Putamen (tissue), 1 donor: ENCODE measurements at places on chromosomes 2 and 18.

- DNase-seq = no peak
Measured at GRCh38 chr2:174778085-174778981, 14.1 kb upstream of the CHRNA1 start.

GRCh38 chr18:79611040-79611681 is 68.4 kb upstream of the CTDP1 start:
- no peak for DNase-seq

DNA sequence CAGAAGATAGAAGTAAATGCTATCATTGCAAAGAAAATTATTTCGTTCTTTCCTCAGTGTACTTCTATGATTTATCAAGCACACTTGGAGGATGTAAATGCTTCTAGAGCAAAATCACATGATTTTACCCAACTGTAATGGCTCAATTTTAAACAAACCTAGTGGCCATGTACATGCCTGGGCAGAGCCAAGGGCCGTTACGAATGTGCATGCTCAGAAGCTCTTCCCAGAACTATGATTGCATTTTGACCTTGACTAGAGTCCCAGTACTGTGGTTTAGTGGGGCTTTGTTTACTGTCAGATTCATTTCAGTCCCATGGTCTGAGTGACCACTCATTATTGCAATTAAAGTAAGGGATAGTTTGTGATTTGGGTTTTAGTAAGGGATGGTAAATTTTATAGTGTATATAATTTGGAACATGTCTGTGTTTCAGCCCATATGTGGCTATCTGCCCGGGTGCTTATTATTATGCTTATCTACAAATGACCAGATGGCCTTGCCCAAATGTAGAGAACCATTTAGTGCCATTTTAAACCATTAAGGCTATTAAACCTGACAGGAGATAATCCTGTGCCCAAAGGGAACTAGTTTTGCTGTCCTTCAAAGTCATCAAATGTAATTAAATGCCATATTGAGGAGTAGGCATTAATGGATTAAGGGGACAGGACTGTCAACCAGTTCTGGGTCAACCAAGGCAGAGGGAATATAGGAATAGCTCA is 239.1 kb downstream of the ICOS start:
- DNase-seq = no peak

GRCh38 chr18:3931542-3932112 is 481.7 kb downstream of the TGIF1 start:
- no peak for DNase-seq

DNA sequence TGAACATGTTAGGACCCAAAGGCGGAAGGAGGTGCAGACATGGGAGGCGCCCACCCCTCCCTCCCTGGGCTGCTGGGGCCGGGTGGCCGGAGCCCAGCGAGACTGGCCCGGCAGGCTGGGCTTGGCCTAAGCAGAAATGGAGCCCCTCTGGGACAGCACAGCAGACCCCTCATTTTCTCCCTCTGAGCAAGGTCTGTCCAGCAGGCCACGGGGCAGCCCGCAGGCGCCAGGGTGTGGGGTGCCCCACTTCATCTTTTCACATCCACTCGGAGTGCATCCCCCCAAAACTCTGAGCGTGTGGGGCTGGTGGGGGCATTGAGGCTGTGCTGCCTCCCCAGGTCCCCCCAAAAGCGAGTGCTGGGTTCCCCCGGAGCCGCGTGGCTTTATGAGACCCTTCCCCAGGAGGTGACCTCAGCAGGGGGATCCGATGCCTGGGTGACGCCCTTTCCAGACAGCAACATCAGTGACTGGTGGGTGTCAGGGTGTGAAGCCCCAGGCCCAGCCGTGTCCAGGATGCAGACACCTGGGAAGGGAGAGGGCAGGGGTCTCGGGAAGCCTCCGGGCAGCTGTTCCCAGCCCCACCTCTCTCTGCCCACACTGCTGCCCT is 36.7 kb upstream of the GPC1 start:
- no peak for DNase-seq

DNA sequence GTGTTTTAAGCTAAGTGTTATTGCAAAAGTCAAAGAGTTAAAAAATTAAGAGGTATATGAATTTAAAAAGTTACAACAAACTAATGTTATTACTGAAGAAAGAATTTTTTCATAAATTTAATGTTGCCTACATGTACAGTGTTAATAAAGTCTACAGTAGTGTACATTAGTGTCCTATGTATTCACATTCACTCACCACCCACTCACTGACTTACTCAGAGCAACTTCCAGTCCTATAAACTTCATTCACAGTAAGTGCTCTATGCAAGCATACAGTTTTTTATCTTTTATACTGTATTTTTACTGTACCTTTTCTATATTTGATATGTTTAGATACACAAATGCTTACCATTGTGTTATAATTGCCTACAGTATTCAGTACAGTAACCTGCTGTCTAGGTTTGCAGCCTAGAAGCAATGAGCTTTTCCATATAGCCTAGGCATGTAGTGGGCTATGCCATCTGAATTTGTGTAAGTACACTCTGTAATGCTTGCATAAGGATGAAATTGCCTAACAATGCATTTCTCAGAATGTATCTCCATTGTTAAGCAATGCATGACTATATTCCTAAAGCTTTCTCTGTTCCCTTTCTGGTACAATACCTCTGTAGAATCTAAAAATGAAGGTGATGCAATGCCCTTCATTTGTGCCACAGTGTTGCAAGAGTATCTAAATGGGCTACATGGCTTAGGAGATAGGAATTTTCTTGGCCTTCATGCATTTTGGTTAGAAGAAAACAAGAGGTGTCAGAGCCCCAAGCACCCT is 370.8 kb upstream of the NT5C1B start:
- DNase-seq = no peak

GRCh38 chr2:114001937-114002336 is 112.0 kb downstream of the ACTR3 start:
- peak; percentile 27 for DNase-seq

- DNase-seq = no peak
Measured at GRCh38 chr18:13434854-13435253, 216.3 kb downstream of the LDLRAD4 start.

- no peak for DNase-seq
Measured at GRCh38 chr2:80473796-80474195, 169.2 kb upstream of the LRRTM1 start.

DNA sequence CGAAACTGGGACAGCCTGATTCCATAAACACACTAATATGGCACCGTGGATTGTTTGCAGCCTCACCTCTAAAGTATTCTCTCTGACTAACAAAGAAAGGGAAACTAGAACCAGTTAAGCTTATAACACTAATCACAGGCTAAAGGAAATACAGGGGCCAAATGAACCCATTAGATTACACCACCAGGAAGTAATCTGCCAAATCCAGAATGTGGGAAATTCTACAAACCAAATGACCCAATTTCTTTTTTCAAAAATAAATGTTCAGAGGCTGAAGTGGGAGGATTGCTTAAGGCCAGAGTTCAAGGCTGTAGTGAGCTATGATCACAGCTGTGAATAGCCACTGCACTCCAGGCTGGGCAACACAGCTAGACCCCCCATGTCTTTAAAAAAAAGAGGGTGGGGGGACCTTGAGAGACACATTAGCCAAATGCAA is 1.5 kb upstream of the MPPE1 start:
- DNase-seq = no peak

GRCh38 chr2:102735416-102736109 is 26.3 kb upstream of the TMEM182 start:
- DNase-seq = peak; percentile 42

DNA sequence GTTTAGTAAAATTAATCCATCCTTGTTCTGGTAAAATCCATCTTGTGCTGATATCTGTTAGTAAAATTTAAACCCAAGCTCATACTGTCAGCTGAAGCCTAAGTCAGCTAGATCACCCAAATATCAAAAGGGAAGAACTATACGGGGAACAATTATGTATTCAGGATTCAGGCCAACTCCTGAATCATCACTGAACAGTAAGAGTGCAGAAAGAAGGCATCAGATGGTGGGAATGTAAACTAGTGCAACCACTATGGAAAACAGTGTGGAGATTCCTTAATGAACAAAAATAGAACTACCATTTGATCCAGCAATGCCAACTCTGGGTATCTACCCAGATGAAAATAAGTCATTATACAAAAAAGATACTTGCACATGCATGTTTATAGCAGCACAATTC is 81.8 kb downstream of the RAPGEF4 start:
- DNase-seq = no peak

DNA sequence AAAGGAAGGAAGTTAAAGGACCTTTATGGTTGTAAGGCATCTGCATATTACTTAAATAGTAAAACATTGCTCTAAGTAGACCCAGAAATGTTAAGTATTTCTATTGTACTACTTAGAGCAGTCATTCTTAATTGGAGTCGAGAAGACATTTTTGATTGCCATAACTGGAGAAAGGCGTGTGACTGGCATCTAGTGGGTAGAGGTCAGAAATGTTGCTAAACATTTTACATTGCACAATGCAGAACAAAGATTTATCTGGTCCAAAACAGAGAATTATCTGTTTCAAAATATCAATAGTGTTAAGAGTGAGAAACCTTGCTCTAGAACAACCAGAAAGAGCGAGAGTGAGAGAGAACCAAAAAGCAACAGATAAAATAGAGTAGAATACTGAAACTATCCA is 23.3 kb upstream of the ROCK1 start:
- DNase-seq = peak; percentile 6

DNA sequence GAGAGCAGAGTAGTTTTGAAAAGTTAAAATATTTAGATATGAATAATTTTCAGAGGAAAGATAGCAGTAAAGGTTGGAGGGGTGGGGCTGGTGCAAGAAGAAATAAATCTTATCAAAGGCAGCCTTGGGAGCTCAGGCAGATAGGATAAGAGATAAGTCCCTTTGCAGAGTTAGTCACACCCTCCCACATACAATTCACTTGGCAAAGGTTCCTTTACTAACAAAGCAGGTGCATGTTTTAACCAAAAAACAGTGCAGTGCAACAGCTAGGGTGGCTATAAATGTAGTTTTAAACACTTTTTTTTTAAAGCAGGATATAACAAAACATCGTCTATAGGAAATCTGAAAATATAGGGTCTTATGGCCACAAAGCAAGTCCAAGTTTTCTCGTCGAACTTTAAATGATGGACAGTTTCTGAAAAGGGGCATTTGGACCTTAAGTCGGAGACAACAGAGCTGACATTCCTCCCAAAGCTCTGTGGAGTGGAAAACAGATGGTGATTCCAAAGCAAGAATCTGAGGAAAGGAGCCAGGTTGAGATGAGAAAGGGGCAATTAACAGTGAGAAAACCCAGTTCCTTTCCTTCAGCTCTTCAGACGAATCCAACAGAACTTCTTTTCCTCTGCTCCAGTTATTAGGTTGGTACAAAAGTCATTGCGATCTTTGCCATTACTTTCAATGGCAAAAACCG is 53.0 kb downstream of the EPHA4 start:
- no peak for DNase-seq

DNA sequence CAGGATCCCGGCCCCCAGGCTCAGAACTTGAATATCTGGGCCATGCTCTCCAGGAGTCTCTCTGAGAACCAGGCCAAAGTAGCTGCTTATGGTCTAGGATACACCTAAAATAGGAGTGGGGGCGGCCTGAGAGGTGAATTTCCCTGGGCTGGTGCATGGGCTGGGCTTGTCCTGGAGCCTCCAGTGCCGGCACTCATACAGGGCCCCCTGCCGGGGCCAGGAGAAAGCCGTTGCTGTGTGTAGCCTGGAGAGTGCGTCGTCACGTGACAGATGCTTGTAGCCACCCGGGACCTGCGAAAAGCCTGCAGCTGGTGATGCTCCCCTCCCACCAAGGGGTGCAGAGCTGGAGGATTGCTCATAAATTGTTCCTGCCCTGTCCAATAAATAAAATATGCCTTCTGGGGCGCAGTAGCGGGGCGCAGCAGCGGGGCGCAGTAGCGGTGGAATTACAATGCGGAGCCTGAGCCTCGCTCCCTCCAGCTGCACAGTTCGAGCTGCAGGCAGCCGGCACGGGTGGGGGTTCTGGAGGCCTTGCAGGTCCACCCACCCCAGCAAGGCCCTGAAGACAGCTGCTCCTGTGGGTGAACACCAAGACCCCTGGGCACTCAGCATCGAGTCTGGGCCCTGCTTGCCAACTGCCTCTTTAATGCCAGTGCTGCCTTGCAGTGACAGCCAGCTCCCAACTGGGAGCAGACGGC is 289.9 kb downstream of the NDUFA10 start:
- peak; percentile 39 for DNase-seq

DNA sequence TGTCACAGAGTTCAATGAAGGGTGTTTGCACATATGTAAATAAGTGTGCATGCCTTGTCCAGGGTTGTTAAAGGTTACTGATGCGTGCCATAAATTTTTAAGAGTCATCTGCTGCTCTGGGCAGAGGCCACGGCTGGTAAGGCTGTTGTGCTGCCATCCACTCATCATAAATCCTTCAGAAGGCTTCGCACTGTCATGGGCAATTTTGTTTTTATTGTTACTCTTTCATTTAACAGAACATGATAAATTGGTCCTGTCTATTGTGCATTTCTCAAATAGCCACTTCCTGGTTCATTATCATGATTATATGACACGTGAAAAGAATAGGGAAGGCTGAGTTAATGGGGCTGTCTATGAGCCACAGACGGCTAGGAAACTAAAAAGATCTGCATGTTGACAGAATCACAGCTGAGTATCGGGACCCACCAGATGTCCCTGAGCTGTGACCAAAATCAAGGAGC is 634.3 kb upstream of the SOX11 start:
- DNase-seq = no peak

DNA sequence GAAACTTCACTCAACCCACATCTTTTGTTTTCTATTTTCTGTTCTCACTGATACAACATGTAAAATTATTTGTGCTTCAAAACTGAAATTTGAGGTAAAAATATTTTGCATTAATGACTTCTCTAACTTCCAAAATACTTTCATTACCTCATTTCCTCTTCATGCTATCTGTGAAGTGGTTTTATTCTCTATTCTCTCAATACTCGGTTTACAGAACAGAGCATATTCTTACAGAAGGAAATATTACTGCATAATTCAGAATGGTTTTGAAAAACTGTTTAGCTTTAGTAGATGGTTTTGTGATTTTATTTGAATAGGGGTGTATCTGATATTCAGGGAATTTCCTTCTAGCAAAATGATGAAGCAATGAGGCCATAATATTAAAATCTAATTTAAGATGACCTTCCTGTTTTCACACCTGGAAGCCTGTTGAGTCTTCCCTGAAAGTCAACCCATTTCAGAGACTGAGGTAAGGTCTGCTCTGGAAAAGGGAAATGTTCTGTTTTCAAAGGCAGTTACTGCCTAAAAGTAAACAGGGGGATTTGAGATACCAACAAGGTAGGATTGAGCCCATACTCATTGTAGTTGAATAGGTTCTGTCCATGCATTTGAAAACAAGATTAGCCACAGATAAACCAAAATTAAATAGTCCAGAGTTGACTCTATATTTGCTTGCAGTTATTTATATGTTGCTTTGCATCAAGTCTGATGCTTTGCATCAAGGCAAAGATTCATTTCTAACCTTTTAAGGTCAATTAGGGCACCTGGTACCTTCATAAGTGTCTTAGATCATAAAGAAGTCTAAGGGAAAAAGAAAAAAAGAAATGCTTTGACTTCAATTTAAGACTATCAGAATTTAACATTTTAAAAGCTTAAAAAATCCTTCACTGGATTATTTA is 50.8 kb upstream of the PEX13 start:
- no peak for DNase-seq

GRCh38 chr2:176146101-176146500 is 5.2 kb upstream of the HOXD4 start:
- DNase-seq = no peak

GRCh38 chr2:36705326-36706020 is 9.0 kb downstream of the VIT start:
- DNase-seq = no peak

- DNase-seq = no peak
Measured at GRCh38 chr2:54404270-54404669, 51.9 kb upstream of the SPTBN1 start.

GRCh38 chr2:70261501-70261900 is 3.6 kb downstream of the PCYOX1 start:
- no peak for DNase-seq

- DNase-seq = no peak
Measured at GRCh38 chr2:74659462-74659861, 5.4 kb downstream of the SEMA4F start.

- no peak for DNase-seq
Measured at GRCh38 chr2:10919771-10920621, 8.3 kb downstream of the KCNF1 start.
